ENCODE measurements at places on chromosomes 13 and 19. TPM values are rescaled to one million over a fixed set of nuclear protein-coding genes. Genes with fewer than 3 reads are reported as not detected.

DNA sequence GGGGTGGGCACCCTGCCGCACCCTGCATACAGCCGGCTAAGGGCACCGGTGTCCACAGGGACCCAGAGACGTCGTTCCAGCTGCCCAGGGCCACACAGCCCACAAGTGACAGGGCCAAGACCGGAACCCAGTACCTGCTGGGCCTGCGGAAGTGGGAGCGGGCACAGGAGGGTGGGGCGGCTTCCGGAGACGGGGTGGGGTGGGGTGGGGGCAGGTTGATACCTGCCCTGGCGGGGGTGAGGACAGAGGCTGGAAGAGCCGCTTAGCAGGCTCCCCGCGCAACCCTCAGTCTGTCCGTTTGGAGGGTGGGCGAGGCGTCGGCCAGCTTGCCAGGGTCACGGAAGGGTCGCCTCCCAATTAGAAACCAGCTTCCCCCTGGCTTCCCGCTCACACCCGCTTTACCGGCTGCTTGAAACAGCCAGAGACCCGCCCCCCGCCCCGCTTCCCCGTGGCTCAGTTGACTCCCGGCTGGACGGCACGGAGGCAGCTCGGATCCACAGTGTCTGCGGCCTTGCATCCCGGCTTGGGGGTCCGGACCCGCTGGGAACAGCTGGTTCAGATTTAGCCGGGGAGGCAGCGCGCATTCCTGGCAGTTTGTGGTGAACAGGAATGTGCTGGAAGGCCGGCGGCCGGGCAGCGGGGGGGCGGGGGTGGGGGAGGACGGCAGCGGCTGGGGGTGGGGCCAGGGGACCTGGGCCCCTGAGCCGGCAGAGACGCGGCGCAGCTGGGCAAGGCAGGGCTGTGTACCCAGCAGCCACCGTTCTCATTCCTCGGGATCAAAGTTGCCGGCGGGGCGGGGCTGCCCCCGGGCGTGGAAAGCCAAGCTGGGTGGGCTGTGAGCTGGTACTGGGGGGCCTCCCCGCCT is 1.9 kb downstream of the CNN2 start:
- peak; percentile 64 for DNase-seq

DNA sequence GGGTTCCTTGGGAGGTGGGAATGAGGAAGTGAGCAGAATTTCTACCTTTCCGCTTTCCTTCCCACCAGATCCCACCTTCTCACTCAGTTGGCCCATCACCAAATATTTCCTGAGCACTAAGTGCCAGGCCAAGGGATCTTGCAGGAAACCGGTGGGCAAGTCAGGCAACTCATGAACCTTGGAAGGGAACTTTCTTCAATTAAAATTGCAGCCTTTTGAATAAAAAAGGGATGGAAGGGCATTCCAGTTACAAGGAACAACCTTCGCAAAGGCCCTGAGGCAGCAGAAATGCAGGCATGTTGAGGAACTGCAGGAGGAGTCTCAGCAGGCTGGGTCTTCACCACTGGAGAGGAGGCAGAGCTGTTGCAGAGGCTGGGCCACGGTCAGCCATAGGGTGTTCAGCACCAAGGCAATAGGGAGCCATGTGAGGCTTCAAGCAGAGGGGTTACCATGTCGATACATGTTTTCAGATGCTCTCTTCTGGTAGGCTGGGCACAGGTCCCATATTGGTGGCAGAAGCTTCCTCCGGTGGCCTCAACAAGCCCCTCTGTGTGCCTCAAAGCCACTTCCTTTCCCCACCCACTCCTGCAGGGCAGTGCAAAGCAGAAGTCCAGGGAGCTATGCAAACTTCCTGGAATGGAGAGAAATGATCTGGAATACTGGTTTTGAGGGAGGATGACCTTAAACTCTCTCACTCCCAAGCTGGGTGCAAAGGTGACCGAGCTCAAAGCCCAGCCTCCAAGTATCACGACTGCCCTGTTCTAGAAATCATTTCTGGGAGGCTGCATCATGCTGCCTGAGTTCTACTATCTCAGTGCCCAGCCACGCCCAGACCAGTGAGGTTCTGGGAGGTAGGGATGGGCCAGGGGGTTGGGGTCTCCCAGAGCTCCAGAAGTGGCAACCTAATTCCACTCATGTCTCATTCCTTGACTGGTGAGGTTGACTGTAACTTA is at the start of gene FUT6:
Gene FUT6, minus strand, starts transcription at position 638 of the 953 bp plus-strand sequence. CDS start 7,135 bp downstream, outside the sequence.
- DNase-seq = no peak

The APOC1 gene
- not detected for total RNA-seq

DNA sequence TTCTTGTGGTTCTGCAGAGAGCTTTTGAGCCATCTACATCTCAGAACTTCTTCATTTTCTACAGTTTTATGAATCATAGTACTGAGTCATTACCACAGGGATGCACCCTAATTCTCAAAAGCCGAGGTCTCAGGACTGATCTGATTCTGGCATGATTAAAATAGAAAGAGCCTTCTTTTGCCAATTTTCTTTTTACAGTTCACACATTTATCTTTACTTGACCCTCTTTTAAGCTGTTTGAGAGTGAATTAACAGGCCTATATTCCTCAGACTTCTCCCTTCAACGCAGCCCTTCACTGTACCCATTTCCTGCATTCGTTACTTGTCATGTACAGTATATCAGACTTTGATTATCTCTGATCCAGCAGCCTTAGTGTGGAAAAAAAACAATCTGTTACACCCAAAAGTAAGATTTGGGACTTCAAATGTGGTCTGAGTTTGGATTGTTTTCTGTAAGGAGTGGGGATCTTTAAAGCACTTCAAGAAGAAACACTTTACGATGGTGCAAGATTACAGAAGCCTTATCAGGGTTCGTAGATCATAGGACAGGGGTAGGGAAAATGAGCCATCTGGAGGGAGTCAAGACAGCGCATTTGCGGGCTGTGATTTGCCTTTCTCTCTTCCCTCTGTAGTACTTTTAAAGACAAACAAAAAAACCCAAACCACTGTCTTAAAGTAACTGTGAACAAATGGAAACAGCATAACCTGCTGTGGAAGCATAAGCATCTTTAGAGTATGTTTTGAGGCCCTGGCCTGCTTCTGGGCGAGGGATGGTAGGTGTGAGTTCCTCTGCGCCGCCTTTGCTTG is 15.3 kb upstream of the GPR183 start:
- no peak for DNase-seq

The IGFL3 gene
- total RNA-seq = not detected

- DNase-seq = no peak
Measured at GRCh38 chr19:17671906-17672305, 16.2 kb downstream of the UNC13A start.

DNA sequence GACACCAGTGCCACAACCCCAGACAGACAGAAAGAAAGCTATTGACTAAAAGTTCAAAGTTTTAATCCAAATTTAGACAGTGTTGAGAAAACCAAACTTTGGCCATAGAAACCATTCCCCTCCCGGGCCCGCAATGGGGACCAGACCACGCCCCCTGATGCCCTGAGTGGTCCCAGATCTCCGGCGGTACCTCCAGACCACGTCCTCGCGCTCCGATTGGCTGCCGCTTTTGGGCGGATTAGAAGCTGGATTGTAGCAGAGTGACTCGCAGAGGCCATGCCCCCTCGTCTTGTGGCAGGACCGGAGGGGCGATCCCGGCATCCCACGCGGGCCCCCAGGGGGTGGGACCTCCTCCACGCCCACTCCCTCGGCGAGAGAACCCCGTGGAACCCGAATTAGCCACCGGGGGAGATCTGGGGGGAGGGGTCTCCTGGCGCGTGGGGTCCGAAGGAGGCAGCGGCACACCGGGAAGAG is 797 bp upstream of the HSD17B14 start:
- peak; percentile 81 for DNase-seq

DNA sequence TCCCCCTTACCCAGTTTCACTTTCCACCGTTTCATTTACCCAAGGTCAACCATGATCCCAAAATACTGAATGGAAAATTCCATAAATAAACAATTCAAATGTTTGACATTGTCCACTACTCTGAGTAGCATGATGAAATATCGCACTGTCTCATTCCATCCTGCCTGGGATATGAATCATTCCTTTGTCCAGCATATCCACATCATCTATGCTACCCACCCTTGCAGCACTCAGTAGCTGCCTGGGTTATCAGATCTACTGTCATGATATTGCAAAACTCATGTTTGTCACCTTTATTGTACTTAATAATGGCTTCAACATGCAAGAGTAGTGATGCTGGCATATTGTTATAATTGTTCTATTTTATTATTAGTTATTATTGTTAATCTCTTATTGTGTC is 263.9 kb upstream of the NBEA start:
- no peak for DNase-seq

The NFIC gene
- 179 TPM for total RNA-seq

DNA sequence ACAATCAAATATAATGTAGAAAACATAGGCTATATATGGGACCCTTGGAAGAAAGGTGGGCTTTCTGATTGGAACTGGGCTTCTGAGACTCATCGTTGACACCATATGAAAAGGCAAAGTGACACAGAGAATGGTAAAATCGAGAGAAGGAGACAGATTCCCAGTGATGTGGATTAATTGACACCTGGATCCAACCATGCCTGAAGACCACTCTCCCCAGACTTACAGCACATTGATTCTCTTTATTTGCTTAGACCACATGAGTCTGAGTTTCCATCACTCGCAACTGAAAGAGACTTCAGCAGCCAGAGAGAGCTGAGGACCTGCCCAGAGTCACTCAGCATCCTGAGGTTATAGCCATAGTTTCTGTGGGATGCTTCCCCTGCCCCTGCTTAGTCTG is 6.0 kb downstream of the CYP4F11 start:
- DNase-seq = no peak

The SLC25A42 gene
- total RNA-seq = 16.9 TPM

DNA sequence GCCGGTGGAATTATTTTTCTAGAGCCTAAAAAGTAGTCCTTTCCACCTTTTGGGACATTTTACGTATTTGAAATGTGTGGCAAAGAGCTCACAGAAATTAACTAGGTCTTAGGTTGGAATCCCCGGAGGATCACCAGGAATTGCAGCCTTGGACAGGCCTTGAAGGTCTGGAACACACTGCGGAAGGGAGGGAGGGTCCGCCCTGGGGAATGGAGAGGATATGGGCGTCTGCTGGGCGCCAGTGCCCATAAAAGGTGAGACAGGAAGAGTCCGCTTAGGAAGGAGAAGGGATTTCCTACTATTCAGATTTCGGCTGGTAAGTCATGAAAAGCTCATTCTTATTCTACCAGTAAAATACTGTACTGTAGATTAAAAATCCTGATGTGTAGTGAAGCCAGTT is 111.9 kb downstream of the COL4A2 start:
- DNase-seq = peak; percentile 75

The DCLK1 gene
- 11.6 TPM for total RNA-seq

DNA sequence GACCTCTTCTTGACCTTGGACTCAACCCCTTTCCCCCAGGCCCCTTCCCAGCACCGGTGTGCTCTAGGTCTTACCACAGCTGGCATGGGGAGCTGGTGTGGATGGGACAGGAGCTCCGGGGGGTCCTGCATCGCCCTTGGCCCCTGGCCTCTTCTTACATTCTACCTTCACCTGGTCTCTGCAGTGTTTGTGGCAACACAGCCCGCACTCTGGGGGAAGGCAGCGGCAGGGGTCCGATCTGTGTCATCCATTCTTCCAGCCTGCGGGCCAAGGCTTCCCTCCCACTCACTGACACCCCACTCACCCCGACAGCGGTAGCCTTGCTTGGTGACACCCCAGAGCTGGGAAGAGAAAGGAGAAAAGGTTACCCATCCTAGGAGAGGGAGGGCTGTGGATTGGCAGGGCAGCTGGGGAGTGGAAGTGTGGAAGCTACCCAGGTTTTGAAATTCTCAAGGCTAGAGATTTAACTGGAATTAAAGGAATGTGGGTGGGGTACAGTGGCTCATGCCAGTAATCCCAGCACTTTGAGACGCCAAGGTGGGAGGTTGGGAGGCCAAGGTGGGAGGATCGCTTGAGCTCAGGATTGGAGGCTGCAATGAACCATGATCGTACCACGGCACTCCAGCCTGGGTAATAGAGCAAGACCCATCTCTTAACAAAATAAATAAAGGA is 8.3 kb downstream of the FAM98C start:
- no peak for DNase-seq

The NFKBIB gene
- 25.6 TPM for total RNA-seq

DNA sequence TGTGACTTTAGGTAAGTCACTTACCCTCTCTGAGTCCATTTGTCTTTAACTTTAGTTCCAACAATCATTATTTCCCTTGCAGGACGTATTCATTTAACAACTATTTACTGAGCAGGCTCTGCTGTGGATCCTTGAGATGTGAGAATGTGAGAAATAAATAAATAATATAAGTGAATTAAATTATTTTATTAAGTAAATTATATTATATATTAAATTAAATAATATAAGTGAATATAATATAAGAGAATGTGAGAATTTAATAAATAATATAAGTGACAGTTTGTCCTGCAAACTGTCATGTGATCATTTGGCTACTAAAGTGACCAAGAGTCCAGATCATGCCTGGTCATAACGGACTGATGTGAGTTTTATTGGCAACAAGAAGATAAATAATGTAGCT is 598 bp downstream of the OR2Z1 start:
- no peak for DNase-seq

GRCh38 chr19:19444681-19445155 is 39.2 kb downstream of the GATAD2A start:
- DNase-seq = no peak

The TYROBP gene
- 42.1 TPM for total RNA-seq

- peak; percentile 55 for DNase-seq
Measured at GRCh38 chr19:50358483-50359327, 6.7 kb downstream of the NAPSA start.

GRCh38 chr13:91323349-91323748 is 24.1 kb upstream of the MIR17HG start:
- no peak for DNase-seq

The IGLON5 gene
- not detected for total RNA-seq

The SEMA6B gene
- 3.4 TPM for total RNA-seq

The ZNF20 gene
- total RNA-seq = 0.41 TPM

GRCh38 chr13:49356223-49356622 is 87.6 kb downstream of the CAB39L start:
- no peak for DNase-seq

GRCh38 chr13:73873940-73874830 is 260.0 kb downstream of the KLF12 start:
- no peak for DNase-seq

The ZNF554 gene
- total RNA-seq = 4.7 TPM

The KANK3 gene
- 19.6 TPM for total RNA-seq

GRCh38 chr19:566403-566802 is 6.0 kb upstream of the BSG start:
- DNase-seq = no peak

The C5AR1 gene
- 18.6 TPM for total RNA-seq

DNA sequence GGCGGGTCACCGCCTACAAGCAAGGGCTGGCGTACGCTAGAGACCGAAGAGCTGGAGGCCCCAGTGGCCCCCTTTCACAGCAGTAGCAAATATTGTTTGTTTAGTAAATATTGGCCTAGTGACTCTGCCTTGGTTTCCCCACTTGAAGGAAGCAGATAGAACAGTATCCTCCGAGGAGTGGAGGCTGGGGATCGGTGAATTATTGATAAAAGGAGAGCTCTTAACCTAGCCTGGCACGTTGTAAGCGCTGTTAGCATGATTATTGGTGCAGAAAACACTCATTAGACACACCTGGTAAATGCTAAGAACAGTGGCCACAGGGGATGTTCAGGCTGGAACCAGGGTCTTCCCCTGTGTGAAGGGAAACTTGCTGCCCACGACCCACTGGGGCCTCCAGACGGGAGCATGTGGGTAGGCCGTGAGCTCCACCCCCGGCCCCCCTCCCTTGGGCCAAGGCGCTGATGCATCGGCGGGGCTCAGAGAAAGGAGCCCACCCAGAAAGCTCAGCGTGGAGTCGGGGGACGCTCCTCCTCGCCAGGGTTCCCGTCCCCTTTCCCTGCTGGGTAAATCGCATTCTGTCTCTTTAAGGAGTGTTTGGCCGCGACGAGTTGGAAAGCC is 2.3 kb downstream of the IER2 start:
- DNase-seq = no peak

- DNase-seq = no peak
Measured at GRCh38 chr13:104683789-104684188, 1617.6 kb upstream of the SLC10A2 start.

- DNase-seq = no peak
Measured at GRCh38 chr13:27765650-27766049, 26.6 kb upstream of the GSX1 start.

All from heart right ventricle (tissue), 16 donors.